NCI-H2081 (cell line): ENCODE measurements at places on chromosomes 5 and 9.

DNA sequence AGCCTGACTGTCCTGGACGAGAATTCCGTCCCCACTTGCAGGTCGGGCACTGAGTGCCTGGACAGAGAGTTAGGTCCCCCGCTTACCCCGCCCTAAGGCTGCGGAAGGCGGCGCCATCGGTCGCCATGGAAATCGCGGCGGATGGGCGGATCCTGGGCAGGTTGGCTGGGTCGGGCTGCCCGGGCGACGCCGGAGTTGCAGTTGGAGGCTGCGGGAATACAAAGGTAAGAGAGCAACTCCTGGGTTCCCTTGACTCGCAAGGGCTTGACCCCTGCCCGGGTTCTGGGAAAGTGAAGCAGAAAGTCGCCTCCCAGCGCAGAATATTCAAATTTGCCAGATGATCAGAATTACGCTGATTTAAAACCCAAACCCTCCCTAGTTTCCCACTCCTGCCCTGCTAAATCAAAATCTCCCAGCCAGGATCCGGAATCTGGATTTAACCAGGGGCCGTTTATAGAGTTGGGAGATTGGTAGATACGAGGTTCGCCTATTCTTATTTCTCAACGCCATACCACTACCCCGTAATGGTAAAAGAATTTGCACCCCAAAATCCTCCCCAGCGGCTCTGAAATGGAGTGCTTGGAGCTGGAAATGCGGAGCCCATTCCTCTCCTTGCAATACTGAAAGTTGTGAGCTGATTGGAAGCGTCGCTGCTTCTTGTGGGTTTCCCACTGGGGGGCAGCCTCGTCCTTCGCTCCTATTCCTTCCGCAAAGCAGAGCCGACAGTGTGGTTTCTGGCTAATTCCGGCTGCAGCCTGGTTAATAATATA, 156.4 kb upstream of the RASEF start:
- peak; percentile 83 for DNase-seq

DNA sequence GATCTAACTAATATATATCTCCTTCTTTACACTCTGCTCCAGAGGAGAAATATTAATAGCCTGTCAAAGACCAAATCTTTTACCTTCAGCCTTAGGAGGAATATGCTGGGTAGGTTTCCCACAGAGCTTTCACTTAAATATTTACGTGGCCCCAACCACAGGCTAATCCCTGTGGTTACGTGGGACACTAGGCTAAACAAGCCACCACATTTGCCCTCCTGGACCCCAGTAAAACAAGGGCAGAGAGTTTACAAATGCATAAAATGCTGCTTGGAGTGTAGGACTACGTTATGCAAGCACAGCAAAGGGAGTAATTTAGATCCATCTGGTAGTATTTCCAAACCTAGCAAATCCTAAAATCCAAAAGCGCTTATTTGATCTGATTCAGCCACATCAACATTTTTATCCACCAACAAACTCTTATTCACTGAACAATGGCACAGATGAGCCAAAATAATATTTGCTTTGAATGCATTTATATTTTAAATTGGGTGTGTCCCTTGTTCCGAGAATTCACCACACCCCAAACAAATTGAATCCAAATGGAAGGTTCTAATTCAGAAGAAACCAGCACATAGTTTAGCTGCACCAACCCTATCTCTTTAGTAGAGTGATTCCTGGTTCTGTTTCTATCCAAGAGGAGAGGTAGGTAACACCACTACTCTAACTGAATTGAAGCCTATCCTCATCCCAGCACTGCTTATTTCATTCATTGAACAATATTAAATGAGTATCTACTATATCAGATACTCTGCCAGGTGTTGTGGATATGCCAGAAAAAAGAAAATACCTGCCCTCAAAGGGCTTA, 179.0 kb downstream of the TSSK1B start:
- no peak for DNase-seq

GRCh38 chr9:88370346-88370745, 17.9 kb upstream of the SPIN1 start:
- no peak for DNase-seq

- no peak for DNase-seq
These were observed 10.8 kb upstream of the CCDC69 start for GRCh38 chr5:151234476-151235238.

GRCh38 chr5:72624641-72625236, 117.5 kb upstream of the ZNF366 start:
- no peak for DNase-seq

DNA sequence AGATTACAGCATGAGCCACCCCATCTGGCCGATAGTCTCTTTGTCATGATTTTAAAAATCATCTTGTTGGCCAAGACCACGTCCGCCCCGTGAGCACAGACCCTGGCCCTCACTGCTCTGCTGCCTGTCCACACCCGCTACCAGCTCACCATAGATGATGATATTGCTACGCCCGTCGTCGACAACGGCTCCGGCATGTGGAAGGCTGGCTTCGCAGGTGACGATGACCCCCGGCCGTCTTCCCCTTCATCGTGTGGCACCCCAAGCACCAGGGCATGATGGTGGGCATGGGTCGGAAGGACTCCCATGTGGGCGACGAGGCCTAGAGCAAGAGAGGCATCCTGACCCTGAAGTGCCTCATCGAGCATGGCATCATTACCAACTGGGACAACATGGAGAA, 76.5 kb downstream of the KDM4C start:
- no peak for DNase-seq

- peak; percentile 58 for DNase-seq
These were observed 51.2 kb upstream of the ZSWIM6 start for GRCh38 chr5:61280761-61281427.

DNA sequence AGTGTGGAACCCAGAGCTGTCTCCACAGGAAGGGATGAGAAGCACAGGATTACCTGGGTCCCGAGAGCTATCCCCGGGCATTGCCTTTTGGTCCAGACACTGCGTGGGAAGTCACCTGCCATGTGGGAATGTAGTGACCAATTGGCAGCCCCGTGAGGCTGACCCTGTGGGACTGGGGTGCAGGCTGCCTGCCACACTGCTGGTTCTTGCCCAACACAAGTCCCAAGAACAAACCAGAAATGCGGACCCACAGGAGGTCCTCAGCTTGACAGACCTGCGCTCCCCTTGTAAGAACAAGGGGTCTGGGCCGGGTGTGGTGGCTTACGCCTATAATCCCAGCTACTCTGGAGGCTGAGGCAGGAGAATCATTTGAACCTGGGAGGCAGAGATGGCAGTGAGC, 2.4 kb upstream of the FGD3 start:
- DNase-seq: no peak

DNA sequence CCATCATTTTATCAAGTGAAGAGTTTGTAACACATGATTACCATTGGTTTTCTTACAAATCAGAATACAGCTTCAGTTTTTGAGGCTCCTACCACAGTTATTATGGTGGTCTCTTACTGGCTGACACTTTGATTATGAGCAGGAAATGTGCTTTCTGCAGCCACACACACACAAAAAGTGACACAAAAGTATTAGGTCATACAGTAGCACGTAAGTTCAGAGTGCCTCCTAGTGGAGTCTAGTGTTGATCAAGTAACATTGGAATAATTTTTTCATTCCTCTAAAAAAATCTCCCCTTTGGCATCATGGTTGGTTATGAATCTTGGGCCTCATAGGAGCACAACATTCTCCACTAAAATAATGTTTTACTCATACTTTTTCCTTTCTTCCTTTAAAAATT, 37.6 kb downstream of the PAM start:
- peak; percentile 70 for DNase-seq

- DNase-seq: no peak
These were observed 102.0 kb downstream of the RFK start for GRCh38 chr9:76292246-76292645.

DNA sequence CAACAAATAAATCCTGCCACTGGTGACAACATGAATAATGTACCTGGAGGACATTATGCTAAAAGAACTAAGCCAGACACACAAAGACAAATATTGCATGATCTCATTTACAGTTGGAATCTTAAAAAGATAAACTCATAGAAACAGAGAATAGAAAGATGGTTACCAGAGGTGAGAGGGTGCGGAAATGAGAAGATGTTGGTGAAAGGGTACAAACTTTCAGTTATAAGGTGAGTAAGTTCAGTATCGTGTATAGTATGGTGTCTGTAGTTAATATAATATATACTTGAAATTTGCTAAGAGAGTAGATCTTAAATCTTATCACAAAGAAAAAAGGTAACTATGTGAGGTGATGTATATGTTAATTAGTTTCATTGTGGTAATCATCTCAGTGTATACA, 63.3 kb downstream of the PRRC1 start:
- no peak for DNase-seq

DNA sequence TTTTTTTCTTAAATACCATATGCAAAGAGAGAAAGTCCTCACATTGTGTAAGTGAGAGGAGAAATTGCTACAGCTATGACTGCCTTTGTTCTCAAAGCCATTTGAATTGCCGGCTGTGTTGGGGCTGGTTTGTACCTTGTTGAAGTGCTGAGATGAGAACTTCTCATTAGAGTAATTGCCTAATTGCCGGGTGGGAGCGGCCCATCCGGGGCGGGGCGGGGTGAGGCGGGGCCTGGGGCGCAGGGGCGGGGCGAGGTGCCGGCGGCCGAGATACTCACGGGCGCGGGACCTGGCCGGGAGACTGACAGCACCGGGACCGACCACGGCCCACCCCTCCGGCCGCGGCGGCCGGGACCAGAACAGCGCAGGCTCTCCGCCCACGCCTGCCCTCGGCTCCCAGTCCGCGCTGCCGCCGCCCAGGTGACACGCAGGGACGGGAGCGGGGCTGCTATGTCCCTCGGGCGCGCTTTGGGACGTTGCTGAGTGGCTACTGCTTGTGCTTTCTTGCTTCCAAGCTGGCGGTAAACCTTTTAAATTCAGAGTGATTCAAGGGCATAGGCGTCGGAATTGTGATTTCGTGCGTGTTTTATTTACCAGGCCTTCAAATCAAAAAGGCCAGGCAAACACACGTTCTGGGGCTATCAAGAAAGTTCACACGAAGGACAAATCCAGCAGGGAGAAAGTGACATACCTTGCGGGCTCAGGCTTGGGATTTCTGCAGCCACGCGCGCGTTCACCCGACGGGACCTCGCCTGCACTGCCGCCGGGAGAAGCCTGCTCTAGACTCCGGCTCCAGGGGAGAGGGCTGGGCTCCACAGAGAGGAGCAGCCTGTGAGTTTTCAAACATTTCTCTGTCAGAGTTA, 269.1 kb downstream of the FANCC start:
- DNase-seq: peak; percentile 70

DNA sequence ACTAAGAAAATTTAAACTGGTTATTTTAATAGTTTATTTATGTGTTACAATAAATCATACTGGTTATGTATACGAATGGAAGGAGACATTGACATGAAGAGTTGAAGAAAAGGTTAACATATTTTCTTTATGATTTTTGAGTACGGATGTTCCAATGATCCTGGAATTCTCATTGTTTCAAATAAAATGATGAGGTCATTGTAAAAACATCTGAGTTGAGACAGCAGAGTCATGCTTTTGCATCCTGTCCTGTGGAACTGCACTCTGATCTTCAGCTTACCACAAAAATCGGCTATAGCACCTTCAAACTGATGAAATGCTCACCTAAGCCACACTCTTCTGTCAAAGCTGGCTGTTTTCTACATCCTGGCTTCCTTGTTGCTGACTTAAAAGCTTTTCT, 67.8 kb downstream of the PTCD2 start:
- DNase-seq: no peak

GRCh38 chr5:17832949-17833745, 198.9 kb downstream of the TAF11L14 start:
- no peak for DNase-seq

DNA sequence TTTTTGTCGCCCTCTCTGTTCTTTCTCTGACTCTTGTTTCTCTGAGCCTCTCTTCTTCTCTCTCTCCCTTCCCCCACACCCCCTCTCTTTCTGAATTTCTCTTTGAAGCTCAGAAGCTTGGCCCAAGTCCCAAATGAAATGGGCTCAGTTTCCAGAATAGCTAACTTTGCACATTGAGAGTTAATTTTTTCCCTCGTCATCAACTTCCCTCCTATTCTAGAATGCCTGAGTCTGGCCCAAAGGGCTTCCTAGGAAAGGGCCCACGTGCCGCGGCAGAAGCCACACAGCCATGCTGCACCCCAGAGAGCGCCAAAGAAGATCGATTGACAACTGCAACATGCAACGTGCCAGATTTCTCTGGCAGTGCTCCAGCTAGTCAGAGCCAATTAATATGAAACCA, 588.8 kb upstream of the KLF4 start:
- no peak for DNase-seq

GRCh38 chr9:88971131-88971960, 19.9 kb upstream of the S1PR3 start:
- DNase-seq: no peak

DNA sequence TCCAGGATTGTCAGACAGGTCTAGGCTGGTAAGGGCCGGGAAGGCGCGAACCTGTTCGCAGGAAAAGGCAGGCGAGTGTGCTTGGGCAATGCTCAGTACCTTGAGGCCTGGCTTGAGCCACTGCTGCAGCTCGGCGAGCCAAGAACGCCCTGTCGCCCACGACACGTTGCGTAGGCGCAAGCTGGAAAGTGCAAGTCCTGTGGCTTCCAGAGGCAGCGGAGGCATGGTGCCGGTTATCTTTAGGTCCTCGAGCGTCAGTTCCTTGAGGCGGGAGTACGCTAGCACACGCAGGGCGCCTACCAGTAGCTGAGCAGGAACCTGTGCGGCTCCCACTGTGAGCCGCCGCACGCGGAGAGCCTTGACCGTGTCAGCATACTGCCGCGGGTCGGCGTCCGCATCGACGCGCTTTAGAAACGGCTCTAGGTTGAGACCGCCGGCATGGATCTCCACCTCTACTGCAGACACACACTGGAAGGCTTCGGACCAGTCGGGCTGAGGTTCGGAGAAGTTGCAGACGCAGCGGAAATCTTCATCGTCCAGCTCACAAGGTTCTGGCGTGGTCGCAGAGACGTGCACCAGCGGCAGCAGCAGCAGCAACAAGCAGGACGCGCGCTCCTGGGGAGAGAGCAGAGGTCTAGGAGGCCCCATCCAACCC, 482 bp downstream of the CD14 start:
- DNase-seq: no peak

DNA sequence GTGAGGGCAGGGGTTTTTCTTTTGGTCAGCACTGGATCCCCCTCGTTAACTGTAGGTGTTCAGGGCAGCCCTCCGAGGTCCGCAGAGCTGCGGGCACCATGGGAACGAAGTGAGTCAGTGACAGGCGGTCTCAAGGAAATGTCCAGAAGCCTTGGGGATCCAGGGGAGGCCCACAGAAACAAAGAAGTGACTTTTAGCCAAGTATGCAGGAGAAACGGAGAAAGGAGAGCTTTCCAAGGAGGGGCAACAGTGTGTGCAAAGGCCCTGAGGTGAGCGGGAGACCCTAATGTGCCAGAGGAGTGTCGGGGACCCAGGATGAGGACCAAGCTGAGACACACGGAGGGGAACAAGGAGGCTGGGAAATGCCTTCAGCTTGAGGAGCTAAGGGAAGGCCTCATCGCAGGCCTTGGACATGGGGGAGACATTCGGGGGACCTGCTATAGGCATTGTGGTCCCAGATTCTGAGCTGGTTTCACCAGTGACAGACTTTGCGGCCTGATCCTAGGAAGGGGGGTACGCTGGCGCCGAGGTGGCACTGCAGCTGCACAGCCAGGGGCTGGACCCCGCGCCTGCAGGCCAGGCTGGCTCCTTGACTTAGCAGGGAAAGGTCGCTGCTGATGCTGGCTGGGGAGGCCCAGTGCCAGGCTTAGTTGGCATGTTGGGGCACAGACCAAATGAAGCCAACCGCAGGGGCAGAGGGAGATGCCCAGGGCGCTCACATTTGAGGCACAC, 3.3 kb downstream of the LTC4S start:
- DNase-seq: no peak
